ENCODE measurements at places on chromosomes 11 and 22.

- no peak for DNase-seq
These were observed 56.0 kb downstream of the ACER3 start for GRCh38 chr11:76916712-76917111.

- DNase-seq, result no peak
These were observed 712 bp downstream of the UPK3A start for GRCh38 chr22:45285263-45286058.

DNA sequence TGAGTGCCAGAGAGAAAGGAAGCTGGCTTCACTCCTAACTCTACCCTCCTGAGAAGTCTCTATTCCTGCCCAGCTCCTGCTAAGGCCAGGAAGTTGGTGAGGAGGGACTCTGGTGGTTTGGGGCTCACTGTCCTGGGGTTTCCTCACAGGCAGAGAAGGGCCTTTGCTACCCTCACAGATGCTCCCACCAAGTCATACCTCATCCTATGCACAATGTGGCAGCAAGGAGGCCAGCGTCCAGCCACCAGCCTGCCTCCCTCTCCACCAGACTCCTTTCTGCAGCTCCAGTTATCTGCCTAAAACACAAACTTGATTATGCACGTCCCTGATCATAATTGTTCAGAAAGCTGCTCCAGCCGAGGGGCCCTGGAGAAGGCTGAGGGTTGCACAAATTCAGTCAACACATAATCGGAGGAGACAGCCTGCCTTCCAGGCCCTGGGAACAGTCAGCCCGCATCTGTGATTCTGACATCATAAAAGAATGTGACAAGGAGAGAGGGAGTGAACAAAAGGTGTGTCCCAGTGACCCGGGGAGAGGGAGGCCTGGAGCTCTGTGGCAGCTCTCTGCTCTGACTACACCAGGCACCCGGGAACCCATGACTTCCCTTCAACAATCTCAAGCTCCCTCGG is 28.8 kb downstream of the DKK3 start:
- DNase-seq, result peak; percentile 95

DNA sequence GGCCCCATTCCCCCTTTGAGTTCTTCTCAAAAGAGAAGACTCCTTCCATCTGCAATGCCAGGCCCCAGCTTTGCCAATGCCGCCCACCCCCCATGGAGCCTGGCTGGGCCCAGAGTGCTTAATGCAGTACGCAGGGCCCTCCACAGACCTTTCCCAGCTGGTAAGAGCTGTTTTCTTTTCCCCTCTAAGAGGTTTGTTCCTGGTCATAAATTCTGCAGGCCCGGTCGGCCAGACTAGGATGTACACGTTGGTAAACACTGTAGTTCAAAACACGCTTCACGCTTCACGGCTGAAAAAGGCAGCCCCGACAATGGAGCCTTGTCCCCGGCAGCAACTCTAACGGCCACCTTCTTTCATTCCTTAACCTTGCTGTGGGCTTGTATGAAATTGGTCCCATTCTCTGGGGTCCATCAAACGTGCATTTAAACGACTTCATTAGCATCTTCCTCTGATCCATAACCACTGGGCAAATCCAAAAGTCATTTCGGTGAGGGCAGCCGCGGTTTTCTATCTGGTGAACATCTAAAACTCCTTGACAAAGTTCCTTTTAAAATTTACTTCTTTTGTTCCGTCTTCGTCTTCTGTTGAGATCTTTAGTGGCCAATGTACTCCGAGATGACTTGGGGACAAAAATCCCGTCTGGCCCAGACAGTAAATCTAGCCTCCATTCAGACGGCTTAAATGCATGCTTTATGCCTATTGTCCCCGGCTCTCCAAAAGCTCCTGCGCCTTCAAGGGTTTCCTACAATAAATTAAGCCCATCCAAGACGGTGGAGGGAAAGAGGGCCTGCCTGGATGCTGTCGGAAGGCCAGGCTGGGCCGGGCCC is 60.0 kb upstream of the MYEOV start:
- DNase-seq, result no peak

GRCh38 chr22:20580611-20581502 is 73.4 kb downstream of the MED15 start:
- DNase-seq, result no peak

GRCh38 chr22:27133019-27133431 is 475.6 kb downstream of the MIAT start:
- no peak for DNase-seq

DNA sequence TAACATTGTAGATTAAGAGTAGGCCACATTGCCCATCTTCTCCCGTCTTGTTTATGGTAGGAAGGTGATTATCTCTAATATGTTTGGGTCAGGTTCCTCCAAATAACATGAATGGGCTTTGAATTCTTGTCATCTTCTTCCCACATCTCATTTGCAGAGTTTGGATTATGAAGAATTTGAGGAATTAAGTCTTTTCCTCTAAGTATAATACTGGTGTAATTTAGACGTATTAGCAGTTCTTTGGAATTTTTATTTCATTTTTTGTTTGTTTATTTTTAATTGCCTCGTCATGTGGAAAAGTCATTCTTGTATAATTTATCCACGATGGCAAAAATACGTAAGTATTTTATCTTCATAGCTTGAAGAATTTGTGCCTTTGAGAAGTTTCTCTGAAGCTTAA is 73.4 kb downstream of the ARHGEF12 start:
- no peak for DNase-seq

GRCh38 chr11:1073261-1073724 is 1.4 kb upstream of the MUC2 start:
- DNase-seq, result peak; percentile 87

DNA sequence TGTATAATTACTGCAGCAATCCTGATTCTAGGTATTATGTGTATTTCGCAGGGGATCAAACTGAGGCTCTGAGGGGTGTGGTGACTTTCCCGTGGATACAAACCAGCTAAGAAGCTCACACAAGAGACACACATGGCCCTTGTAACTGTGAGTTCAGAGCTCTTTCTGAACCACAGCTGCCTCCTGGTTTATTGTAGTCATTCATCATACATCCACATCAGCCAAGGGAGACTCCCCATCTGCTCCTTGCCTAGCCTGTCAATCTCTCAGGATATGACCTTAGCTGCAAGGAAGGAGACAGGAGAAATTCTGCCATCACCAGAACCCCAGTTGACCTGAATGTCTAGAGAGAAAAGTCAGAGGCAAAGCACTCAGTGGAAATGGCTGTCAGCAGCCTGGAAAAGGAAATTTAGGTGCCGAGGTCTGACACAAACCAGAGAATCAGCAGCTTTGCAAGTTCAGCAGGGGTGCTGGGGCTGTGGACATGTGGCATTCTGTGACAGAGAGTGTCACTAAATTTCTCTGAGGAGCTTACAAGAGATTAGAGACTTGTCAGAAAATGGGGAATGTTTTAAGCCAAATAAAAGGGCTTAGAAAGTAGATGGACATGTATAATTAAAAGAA is 209.5 kb downstream of the AASDHPPT start:
- no peak for DNase-seq

- no peak for DNase-seq
These were observed 5.0 kb upstream of the PGA3 start for GRCh38 chr11:61198361-61198760.

GRCh38 chr11:26102325-26102724 is 229.6 kb upstream of the ANO3 start:
- DNase-seq, result no peak

GRCh38 chr11:82398300-82398815 is 335.3 kb downstream of the FAM181B start:
- DNase-seq, result peak; percentile 11

DNA sequence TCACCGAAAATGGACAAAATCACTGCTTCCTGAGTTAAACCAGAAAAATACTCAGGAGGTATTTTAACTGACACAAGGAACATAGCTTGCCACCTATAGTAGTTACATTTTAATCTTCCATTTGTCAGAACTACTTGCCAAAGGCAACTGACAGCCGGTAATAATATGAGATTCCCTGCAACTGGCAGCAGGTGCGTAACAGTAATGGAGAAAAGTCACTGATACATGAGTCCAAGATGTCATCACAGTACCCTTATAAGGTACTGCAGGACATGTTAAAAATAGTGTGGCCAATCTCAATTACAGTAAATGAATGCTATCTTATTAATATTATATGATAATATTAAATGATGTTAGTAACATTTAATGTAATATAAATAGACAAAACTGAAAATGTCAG is 21.1 kb upstream of the ARHGAP32 start:
- DNase-seq, result no peak

GRCh38 chr11:131669401-131669780 is 299.0 kb downstream of the NTM start:
- DNase-seq, result no peak

DNA sequence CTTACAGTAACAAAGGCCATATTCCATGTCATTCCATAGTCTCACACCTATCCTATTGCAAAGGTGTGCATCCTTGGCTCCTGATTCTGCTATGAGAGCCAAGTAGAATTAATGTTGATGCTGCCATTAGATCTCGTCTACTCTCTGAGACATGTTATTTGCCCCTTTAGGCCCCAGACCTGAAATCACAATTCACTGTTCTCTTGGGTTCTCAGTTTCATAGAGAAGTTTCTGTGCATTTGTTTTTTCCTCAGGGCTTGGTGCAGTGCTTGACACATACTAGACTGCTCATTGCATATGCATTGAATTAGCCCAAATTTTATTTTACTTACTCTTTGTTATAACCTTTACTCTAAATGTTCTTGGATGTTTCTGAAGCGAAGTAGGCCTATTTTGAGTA is 265.7 kb downstream of the JRKL start:
- no peak for DNase-seq

DNA sequence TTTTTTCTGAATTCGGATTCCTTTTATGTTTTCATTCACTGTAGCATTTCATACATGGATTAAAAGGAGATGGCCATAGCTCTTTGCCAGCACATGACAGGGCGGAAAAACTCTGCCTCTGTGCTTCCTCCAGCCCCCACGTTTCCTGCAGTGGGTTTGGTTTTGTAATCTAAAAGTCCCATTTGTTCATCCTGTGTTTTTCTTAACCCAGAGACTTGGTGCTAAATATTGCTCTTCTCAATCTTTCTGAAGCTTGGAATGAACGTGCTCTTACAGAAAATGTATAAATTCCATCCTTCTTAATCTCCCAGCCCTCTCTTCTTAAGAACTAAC is 89.9 kb downstream of the PPP6R3 start:
- no peak for DNase-seq

GRCh38 chr11:69008737-69009440 is 4.2 kb downstream of the MRGPRF start:
- peak; percentile 86 for DNase-seq

- no peak for DNase-seq
These were observed 21.9 kb upstream of the MOB2 start for GRCh38 chr11:1508491-1508891.

DNA sequence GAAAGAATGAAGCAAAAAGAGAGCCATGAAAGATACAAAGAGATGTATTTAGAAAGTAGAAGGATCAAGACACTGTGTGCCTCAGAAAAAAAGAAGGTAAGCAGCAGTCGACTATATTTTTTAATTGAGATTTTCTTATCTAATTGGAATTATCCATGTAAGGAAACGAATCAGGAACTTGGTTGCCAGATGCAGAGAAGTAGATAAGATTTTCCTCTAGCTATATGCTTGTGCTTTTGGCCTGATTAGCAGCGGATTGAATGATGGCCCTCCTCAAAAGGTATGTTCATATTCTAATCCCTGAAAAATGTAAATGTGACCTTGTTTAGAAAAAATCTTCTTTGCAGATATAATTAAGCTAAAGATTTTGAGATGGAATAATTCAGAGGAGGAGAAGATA is 43.9 kb upstream of the CARD18 start:
- DNase-seq, result no peak

GRCh38 chr22:47195156-47195483 is 432.7 kb downstream of the TBC1D22A start:
- DNase-seq, result no peak

GRCh38 chr11:106329273-106330018 is 252.0 kb downstream of the AASDHPPT start:
- no peak for DNase-seq
